ENCODE measurements at places on chromosomes 6 and 20. TPM values are rescaled to one million over a fixed set of nuclear protein-coding genes. Genes with fewer than 3 reads are reported as not detected.

The SCRT2 gene
- polyA plus RNA-seq: not detected

The FUCA2 gene
- polyA plus RNA-seq: 12.5 TPM

The SYNDIG1 gene
- 1.2 TPM for polyA plus RNA-seq

The CENPW gene
- polyA plus RNA-seq: 8.6 TPM

The TBXT gene
- 0.08 TPM for polyA plus RNA-seq

The LAMA4 gene
- 0.76 TPM for polyA plus RNA-seq

The EEF1A2 gene
- 0.53 TPM for polyA plus RNA-seq

The GGT7 gene
- polyA plus RNA-seq: 5.7 TPM

The LINC00237 gene
- polyA plus RNA-seq: 0.05 TPM

The APOM gene
- polyA plus RNA-seq: 9.7 TPM

The BANF2 gene
- polyA plus RNA-seq: not detected

The DCDC2 gene
- not detected for polyA plus RNA-seq

The SSTR4 gene
- not detected for polyA plus RNA-seq

The SYTL3 gene
- polyA plus RNA-seq: 6.4 TPM

The PERP gene
- polyA plus RNA-seq: 0.55 TPM

The MYLK4 gene
- 0.21 TPM for polyA plus RNA-seq

The NRN1 gene
- 6.9 TPM for polyA plus RNA-seq

The MYCT1 gene
- polyA plus RNA-seq: 8.8 TPM

The VGLL2 gene
- polyA plus RNA-seq: not detected

The GRIK2 gene
- 0.07 TPM for polyA plus RNA-seq

The C6orf118 gene
- not detected for polyA plus RNA-seq

The ASIP gene
- polyA plus RNA-seq: 1.7 TPM

The BMP6 gene
- polyA plus RNA-seq: 0.65 TPM

The CGA gene
- polyA plus RNA-seq: not detected

The WFDC10B gene
- polyA plus RNA-seq: not detected

The TGM3 gene
- 0.09 TPM for polyA plus RNA-seq

The KCNB1 gene
- polyA plus RNA-seq: 0.13 TPM

The FOXF2 gene
- not detected for polyA plus RNA-seq

The CRISP3 gene
- 1.6 TPM for polyA plus RNA-seq

Data from spleen (tissue), 13 donors.